ENCODE measurements at places on chromosomes 11 and 22. TPM values are rescaled to one million over a fixed set of nuclear protein-coding genes. Genes with fewer than 3 reads are reported as not detected.

DNA sequence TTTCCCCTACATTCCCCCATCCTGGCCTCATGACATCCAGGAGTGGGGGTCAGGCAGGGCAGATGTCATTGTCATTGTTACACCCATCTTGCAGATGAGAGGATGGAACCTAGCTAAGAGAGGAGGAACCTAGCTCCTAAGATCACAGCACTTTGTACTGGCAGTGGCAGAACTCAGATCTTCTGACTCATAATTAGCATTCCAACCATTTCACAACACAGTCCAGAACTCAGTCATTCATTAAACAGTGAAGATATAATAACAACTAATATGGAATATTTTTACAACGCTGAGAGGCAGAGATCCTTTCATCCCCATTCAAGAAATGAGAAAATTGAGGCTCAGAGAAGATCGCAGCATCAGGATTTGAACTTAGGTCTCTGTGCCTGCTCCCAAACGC, 127.8 kb downstream of the CHST1 start:
- H3K4me1 ChIP-seq: no peaks in the 10 kb centered on the region
- no peak for DNase-seq
- peaks cover 9% of the 10 kb centered on the region for H3K27me3 ChIP-seq
- H3K36me3 ChIP-seq: no peaks in the 10 kb centered on the region
- no peak overlapping the region for H3K4me3 ChIP-seq

GRCh38 chr11:109109571-109110315, 312.2 kb upstream of the C11orf87 start:
- H3K27ac ChIP-seq: no peak overlapping the region
- no peak overlapping the region for H3K4me3 ChIP-seq
- DNase-seq: no peak
- H3K36me3 ChIP-seq: no peaks in the 10 kb centered on the region
- H3K27me3 ChIP-seq: no peaks in the 10 kb centered on the region
- no peaks in the 10 kb centered on the region for H3K4me1 ChIP-seq

RBFOX2 gene
- 20.8 TPM for total RNA-seq

DNA sequence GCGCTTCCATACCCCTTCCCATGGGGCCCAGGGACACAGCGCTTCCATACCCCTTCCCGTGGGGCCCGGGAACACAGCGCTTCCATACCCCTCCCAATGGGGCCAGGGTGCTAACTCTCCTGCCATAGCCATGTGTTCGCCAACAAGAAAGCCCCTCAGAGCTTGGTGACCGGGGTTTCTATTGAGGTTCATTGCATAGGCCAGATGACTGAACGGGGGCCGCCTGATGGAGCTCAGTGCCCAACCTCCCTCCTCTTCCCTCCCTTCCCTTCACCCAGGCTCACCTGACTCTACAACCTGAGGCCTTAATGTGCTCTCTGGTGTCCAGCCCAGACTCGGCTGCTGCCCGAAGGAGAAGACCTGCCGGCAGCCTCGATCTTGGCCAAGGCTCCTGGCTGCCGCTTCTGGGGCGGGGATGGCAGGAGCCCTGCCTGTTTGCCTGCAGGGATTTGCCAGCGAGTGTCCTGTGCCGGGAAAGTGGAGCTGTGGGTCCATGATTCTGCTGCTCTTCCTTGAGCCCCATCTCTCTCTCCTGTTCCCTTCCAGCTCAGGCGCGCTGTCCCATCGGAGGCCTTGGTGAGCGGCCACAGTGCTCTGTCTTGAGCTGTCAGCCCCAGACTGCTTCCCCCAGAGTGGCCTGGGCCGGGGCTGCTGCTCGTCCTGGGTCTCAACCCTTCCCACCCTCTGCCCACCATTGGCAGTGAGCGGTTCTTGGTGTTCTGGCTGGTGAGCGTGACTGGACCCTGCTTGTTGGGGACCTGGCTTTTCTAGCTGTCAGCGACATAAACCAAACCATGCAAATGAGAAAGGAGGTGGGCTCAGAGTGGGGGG, 267.0 kb downstream of the TBC1D22A start:
- H3K4me3 ChIP-seq: no peak overlapping the region
- H3K4me1 ChIP-seq: peaks cover 17% of the 10 kb centered on the region
- H3K36me3 ChIP-seq: no peaks in the 10 kb centered on the region
- no peak overlapping the region for H3K27ac ChIP-seq
- DNase-seq: no peak

GRCh38 chr11:73350908-73351636, 25.1 kb upstream of the RELT start:
- H3K27ac ChIP-seq: no peak overlapping the region
- no peak overlapping the region for H3K4me3 ChIP-seq
- peak; percentile 87 for DNase-seq
- peaks cover 11% of the 10 kb centered on the region for H3K4me1 ChIP-seq
- H3K27me3 ChIP-seq: peaks cover 46% of the 10 kb centered on the region
- no peaks in the 10 kb centered on the region for H3K36me3 ChIP-seq

- H3K27ac ChIP-seq: no peak overlapping the region
- H3K4me1 ChIP-seq: peaks cover 8% of the 10 kb centered on the region
- peak overlapping the region; percentile 38 for H3K4me3 ChIP-seq
- peaks cover 1% of the 10 kb centered on the region for H3K27me3 ChIP-seq
- no peaks in the 10 kb centered on the region for H3K36me3 ChIP-seq
- DNase-seq: peak; percentile 67
Observed at GRCh38 chr11:2269601-2270321, 627 bp downstream of the ASCL2 start.

Data from K562 (cell line).